ENCODE measurements at places on chromosomes 16 and 17.
A peak's percentile ranks its signal among the peaks of the same experiment; 100 is the strongest.

GRCh38 chr16:647173-647902 lies 1.8 kb upstream of the WDR90 start:
- no peak for DNase-seq

DNA sequence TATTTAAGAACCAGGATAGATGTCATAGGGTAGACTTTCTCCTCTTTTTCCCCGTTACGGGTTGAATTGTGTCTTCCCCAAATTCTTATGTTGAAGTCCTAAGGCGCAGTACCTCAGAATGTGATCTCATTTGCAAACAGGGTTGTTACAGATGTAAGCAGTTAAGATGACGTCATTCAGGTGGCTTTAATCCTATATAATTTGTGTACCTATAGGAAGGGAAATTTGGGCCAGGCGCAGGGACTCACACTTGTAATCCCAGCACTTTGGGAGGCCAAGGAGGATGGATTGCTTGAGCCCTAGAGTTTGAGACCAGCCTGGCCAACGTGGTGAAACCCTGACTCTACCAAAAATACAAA lies 99.5 kb upstream of the DHX40 start:
- no peak for DNase-seq

- DNase-seq = peak; percentile 85
Observed at GRCh38 chr17:8162233-8162996, at the start of gene VAMP2. TSS of gene VAMP2 (minus strand) at chr17:8162948. CDS start at chr17:8162879, 69 bp downstream.

DNA sequence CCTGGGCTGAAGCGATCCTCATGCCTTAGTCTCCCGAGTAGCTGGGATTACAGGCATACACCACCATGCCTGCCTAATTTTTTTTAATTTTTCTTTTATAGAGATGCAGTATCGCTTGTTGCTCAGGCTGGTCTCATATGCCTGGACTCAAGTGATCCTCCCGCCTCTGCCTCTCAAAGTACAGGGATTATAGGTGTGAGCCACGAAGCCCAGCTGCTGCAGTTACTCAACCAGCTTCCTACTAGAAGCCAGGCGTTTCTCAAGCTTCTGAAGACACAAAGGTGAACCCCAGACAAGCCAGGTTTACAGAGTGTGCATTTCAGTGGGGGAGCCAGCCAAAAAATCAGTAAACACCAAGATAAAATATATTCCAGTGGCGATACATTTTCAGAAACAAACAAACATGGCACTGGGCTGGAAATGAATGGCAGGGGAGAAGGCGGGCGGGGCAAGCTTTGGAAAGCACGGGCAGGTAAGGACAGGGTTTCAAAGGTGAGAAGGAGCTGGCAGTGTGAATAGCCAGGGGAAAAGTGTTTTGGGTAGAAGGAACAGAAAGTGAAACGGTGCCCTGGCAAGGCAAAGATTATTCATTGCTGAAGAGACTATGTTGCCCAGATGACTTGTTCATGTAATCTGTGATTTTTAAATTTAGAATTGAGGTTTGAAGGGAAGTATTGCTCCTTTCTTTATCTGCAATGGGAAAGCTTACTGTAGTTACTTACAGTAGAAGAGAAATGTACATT lies 471.1 kb downstream of the WWOX start:
- DNase-seq = no peak

DNA sequence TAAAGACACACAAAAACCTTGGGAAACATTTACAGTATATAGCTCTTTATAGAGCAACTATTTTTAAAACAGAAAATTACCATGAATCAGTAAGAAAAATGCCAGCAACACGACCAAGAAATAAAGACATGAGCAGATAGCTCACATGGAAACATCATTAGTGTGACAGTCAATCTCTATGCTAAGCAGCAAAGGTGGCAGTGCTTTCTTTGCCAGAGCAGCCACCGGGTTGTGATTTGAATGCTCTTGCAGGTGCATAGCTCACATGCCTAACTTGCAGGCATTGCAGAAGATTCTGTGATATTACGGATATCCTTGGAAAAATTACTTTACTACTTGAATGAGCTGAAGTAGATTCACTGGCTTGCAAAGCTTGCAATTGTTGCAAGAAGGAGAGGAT lies 652.9 kb upstream of the C16orf82 start:
- no peak for DNase-seq

DNA sequence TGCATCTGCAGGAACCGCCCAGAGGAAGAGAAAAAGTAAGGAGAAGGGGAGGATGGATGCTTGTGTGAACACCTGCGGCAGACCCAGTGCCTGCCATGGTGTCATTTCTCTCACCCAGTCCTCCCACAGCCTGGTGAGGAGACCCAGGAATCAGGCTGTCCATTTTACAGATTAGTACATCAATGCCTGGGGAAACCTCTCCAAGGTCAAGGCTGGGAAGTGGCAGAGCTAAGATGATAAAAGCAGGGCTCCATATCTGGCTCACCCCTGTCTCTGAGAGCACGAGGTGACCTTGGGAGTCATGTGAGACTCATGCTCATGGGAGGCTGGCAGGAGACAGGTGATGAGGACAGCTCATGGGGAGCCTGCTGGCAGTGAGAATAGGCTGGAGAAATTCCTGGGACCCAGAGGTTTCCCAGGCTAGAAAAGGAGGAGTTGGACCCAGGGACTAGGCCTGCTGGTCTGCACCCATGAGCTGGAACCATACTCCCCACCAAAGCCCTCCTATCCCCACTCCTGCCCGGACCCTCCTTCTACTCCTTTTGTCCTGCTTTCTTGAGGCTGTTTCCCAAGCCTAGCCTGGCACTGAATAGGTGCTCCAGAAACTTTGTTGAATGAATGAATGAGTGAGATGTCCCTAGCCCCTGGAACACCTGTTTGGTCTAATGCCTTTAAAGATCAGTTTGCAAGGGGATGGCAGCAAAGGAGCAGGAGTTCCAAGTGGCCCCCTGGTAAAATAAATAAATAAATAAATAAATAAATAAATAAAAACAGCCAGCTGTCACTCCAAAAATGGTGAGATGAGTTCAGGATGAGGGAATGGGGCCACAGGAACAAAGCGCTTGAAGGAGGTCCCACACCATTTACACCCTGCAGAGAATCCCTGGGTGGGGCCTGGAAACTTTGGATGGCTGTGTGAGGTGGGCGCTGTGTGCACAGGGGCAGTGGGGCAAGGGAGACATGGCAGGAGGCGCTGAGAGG lies 1.6 kb downstream of the ZNF629 start:
- DNase-seq = no peak

DNA sequence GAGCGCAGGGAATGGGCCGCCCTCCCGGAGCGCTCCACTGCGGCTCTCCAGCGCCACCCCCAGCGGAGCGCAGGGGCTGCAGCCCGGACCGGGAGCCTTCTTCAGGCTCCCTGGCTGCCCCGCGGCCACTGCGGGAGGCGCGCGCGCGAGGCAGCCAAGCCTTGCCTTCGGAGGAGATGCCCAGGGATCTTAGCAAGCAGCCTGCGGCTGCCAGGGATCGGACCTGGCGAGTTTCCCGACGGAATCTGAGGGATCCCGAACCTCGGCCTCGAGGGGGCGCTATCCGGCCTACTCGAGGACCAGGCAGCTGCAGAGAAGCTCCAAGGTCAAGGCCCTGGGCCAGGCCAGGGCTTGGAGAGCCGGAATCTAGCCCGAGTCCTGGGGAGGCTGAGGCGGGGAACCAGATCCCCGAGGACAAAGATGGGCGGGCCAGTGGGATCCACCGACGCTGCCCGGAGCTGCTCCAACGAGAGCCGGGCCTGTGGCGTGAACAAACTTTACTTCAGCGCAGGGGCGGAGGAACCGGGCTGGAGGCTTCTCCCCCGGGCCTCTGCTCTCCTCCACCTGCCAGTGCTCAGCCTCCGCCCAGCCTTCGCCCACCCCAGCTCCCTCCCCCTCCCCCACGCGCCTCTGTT lies at the start of gene IRX6:
IRX6 (plus strand) TSS at position 567 of the 635 bp plus-strand sequence. CDS start 889 bp downstream, outside the sequence.
- DNase-seq = peak; percentile 36

- no peak for DNase-seq
Observed at GRCh38 chr16:26567356-26567755, 499.4 kb upstream of the C16orf82 start.

DNA sequence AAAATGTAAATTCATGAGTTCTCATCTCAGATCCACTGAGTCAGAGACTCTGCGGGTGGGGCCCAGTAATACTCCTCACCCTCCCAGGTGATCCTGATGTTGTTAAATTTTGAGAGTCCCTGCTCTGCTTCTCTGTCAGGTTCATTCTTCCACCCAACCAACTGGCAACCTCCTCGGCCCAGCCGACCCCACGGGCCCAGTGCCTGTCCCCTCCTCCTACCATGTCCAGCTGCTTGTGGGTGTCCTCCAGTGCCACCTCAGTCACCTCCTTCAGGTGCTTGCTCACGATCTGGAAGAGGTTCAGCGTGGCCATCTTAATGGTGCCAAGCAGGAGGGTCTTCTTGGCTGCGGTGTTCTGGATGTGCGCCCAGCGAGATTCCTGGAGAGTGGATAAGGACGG lies 9.8 kb downstream of the CCDC42 start:
- no peak for DNase-seq

- DNase-seq = no peak
Observed at GRCh38 chr17:63519972-63520882, 2.9 kb upstream of the KCNH6 start.

DNA sequence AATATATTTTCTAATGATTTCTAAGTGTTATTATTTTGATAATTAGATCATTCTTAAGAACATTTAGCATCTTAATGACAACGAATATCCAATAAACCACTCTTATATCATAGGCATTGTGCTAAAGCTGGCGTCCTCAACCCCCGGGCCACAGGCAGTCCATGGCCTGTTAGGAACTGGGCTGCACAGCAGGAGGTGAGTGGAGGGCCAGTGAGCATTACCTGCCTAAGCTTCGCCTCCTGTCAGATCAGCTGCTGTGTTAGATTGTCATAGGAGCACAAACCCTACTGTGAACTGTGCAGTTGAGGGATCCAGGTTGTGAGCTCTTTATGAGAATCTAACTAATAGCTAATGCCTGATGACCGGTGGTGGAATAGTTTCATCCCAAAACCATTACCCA lies 3.7 kb downstream of the DUXB start:
- DNase-seq = no peak

DNA sequence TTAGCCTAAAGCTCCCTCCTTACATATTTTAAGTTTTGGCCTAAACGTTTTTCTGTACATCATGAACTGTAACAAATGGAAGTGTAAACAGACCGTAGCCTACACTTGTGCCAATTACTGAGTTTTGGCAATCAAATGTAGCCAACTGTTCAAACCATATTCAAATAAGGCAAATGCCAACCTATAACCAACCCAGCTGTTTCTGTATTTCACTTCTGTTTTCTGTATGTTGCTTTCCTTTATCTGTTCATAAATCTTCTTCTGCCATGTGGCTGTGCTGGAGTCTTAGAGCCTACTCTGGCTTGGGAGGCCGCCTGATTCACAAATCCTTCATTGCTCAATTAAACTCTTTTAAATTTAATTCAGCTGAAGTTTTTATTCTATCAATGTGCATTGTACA lies 6.9 kb upstream of the C16orf78 start:
- DNase-seq = no peak

DNA sequence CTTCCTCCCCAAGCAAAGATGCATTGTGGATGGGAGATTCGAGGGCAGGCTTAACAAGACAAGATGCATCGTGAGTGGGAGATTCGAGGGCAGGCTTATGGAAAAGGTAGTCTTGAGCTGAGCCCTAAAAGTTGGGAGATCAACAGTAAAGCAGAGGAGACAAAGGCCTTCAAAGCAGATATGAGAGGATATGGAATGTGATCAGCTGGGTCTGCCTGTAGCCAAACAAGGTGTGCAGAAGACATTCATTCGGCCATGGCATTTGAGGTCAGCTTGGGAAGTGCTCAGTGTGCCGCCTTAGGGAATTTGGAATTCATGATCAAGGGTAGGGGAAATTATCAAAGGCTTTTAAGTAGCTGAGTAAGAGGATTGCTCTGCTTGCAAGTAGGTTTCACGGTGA lies 39.5 kb downstream of the DNAH9 start:
- DNase-seq = no peak

DNA sequence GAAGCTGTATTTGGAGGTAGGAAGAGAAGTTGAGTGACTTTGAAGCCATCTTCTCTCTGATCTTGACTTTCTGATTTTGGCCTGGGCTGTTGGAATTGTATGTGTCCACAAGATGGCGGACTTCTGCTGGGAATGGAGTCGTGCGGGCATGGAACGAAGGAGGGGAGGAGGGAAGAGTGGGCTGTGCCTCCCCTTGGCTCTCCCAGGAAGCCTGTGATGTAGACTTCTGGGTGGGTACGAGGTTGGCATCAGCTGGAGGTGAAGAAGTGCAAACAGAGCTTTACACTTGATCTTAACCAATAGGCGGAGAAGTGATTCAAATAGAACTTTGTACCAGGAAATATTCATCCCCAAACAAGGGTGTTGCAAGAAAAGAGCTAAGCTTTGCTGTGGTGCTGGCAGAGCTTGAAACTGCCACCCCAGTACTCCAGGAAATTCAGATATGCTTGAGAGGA lies 7.4 kb upstream of the TMEM220 start:
- DNase-seq = peak; percentile 85

DNA sequence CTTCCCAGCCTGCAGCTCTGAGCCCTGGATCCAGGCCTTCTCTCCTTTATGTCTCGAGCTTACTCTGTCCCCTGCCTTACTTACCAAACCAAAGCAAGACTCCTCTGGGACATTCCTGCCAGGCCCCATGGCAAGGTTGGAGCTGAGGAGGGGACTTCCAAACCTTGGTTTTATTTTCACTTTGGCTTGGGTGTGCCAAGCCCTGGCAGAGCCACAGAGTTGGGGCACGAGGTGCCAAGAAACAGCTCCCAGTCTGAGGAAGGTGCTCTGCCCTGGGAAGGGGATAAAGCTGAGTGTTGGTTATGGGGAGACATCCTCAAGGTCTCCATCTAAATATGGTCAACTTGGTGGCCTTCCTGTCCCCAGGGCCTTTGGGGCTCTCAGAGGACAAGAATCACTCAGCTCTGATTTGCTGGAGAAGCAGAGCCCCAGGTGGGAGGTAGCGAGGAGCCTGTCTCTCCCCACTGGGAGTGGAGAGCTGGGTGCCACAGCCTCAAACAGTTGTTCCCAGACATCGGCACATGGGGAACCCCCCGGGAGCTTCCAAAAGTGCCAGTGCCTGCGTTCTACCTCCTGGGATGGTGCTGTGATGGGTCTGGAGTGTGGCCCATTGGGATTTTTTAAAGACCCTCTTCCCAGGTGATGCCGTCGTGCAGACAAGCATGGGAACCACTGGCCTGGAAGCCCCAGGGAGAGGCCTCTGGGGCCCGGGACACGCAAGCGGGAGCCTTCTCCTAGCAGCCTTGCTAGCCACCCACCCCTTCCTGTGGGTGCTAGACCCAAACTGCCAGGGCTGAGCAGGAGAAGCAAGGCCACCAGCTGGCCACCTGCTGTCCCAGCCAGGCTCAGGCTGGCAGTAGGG lies 10.3 kb downstream of the NLRC5 start:
- DNase-seq = no peak

DNA sequence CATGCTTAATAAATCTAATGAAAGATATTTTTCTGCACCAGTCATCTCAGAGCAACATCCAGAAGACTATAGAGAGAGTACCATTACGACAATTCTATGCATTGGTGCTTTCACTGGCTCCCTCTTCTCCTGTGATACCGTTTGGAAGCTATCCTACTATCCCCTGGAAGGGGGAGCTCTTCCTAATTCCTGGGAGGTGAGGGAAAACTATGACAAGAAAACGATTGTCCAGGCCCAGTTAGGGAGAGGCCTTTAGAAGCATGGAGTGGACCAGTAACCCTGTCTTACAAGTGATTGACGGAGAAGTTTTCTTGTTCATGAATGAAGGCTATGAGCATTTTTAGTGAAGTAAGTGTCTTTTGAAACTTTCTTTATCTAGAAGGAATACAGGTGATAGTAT lies 150.2 kb downstream of the TANC2 start:
- DNase-seq = no peak

All from GM03348 (cell line).